Activated CD4-positive, alpha-beta T cell treated with anti-CD3 and anti-CD28 coated beads for 4 hours (primary cell): ENCODE measurements at places on chromosomes 6 and 20.

DNA sequence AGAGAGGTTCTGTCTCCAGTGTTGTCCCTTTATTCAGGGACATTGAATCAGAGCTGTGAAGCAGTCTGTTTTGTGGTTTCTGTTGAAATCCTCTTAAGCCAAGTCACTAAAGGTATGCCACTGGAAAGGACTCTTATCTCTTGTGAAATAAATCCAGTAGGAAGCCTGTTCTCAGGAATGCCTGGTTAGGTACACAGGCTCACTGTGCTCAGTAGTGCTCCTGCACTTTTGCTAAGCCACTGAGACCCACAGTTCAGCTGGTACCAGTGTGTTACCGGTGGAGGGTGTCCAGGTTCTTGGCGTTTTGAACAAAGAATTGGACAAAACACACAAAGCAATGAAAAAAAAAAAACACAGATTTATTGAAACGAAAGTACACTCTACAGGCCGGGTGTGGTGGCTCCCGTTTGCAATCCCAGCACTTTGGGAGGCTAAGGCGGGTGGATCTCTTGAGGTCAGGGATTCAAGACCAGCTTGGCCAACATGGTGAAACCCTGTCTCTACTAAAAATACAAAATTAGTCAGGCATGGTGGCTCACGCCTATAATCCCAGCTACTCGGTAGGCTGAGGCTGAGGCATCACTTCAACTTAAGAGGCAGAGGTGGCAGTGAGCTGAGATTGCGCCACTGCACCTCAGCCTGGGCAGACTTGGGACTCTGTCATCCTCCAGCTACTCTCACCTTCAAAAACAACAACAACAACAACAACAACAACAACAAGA lies 186.1 kb downstream of the JARID2 start:
- no peak for DNase-seq

DNA sequence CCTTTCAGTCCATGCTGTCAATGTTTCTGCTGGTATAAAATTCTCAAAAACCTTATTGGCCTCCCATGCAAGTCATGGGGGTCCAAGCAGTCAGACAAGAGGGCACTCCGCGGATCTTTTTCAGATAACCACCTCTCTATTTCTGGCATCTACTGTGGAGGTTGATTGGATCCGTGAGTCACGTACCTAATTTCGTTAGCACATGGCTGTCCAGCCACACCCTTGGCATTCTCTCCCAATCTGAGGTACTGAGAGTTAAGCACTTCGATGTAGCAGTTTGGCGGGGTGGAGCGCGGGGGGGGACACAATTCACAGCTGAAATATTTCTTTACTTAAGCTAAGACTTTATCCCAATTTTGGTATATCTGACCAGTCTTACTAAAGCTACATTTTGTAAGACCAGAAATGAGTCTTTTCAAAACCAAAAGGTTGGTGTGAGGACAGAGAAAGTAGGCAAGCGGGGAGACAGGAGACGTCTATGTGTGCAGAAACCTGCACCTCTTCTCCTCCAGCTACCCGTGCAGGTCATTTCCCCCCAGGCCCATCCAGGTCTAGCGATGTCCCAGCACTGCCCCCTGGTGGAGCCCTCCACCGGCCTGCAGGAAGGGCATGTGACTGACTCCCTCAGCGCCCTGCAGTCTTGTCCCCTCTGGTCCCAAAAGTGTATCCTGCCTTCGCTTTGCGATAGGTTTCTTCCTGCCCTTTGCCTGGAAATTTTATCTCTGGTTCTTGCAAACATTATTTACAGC lies 113.1 kb downstream of the ADAT2 start:
- DNase-seq: peak; percentile 59

DNA sequence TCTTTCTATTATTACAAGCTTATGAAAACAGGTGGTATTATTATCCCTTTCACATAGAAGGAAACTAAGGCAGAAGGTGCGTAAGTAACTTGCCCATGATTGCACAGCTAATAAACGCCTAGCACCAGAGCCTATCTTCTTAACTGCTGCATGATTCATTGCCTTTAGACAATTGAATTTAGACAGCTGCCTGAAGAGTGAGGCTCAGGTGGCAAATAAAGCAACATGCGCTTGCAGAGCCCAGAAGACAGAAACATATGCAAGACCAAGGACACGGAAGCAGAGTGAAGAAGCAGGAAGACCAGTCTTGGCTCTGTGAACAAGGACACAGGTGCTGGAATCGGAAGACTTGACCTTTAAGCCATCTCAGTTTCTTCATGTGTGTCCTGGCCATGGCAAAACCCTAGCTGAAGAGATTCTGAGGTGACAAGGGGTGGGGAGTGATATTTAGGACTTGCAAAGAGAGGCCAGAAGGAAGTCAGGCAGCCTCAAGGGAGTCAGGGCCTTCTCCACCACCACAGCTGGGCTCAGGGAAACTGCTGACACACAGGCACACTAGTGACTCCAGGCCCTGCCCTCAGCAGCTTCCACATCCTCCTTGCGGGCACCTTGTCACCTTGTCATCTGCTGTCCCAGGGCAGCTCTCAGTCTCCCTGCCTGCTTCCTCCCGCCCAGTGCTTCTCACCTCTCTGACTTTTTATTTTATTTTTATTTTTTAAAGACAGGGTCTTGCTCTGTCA lies 91.7 kb upstream of the SLC22A16 start:
- no peak for DNase-seq

- no peak for DNase-seq
These were observed 428.4 kb upstream of the PLCB4 start for GRCh38 chr20:8640461-8640860.

DNA sequence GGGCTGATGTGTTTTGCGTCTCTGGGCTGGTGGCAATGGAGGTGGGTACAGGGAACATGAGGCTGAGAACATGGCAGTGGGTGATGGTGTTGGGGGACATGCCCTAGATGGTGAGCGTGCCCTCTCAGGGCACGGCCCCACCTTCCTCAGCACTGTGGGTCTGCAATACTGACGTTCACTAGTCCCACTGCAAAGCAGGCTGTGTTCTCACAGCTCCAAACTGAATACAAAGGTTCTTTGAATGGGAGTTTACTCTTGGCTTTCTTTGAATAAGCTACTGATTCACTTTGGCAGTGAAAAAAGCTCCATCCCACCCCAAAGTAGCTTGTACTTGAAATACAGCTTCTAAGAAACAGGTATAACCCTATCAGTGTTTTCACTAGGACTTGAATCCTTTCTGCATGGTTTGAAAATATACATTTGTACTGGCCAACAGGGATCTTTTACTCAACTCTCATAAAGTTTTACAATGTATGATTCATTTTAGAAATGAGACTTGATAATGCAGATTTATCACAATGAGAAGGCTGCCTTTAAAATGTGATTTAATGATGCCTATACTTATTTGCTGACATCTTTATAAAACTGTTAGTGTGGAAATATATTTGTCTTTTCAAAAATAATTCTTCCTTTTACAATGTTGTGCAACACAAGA lies 400.7 kb downstream of the ZFAND3 start:
- no peak for DNase-seq

- DNase-seq: no peak
These were observed 83.5 kb downstream of the NCOA3 start for GRCh38 chr20:47585087-47585747.

GRCh38 chr6:75084018-75084417 lies 121.8 kb downstream of the COL12A1 start:
- DNase-seq: no peak

GRCh38 chr6:164005004-164005711 lies 590.6 kb downstream of the QKI start:
- DNase-seq: no peak

GRCh38 chr6:109526905-109527628 lies 44.0 kb upstream of the ZBTB24 start:
- peak; percentile 48 for DNase-seq

GRCh38 chr6:103455275-103455674 lies 1404.4 kb downstream of the HACE1 start:
- DNase-seq: no peak

DNA sequence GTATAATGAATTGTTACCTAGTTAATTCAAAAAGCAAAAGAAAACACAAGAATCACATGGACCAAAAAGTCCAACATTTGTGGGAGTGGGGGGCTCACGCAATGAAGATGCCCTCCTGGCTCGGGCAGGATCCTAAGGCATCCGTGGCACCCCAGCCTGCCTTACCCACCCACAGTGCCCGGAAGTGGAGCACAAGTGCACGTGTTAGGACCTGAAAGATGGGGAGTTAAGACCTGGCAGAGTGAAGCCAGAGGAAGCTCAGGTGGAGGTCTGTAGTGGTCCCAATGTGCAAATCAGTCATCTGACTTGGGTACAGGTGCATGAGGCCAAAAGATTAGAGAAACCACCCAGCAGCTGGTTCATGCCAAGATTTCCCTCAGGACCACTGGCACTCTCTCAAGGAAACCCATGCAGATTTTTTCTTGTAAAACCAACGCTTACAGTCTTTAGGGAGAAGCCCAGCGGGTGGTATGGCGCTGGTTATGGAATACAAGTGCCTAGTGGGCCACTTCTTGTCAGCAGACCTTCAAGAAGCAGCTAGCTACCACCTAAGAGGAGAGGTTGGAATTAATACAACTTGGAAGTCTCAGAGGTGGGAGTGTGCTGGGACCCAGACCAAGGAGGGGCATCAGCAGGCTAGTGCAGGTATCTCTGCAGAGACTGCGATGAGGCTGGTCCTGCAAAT lies 42.1 kb downstream of the BFSP1 start:
- DNase-seq: no peak

GRCh38 chr6:115570331-115570730 lies 490.4 kb downstream of the FRK start:
- DNase-seq: no peak

GRCh38 chr20:10551732-10552724 lies 116.9 kb downstream of the SLX4IP start:
- DNase-seq: no peak

GRCh38 chr6:106995640-106996039 lies 21.1 kb upstream of the CD24 start:
- no peak for DNase-seq

DNA sequence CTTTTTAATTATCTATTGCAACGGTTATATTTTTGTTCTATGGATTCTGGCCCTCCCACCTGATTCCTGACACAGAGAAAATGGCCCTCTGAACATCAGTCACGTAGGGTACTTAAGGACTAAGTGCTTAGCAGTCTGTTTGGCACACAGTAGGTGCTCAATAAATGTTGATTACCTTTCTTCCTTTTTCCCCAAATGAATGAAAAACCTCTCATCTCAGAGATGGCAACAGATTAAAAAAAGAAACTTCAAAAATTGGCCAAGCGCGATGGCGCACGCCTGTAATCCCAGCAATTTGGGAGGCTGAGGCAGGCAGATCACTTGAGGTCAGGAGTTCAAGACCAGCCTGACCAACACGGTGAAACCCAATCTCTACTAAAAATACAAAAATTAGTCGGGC lies 31.5 kb downstream of the ATXN1 start:
- no peak for DNase-seq

- DNase-seq: no peak
These were observed 576.4 kb downstream of the HDGFL1 start for GRCh38 chr6:23145781-23146180.

DNA sequence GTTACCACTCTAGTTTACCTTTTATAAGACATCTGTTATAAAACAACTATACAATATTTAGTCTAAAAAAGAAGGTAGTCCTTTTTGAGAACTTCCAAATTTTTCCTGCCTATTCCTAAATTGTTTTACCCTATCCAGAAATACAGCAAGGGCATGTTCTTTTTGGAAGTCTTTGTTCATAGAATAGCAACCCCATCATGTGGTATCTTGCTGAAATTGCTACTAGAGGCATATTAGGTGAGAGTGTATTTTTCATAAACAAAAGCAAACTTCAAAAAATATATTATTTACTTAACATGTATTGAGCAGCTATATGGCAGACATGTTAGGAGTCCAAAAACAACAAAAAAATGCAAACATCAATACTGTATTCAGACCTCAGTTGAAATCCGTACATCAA lies 371.8 kb upstream of the NRSN1 start:
- no peak for DNase-seq

DNA sequence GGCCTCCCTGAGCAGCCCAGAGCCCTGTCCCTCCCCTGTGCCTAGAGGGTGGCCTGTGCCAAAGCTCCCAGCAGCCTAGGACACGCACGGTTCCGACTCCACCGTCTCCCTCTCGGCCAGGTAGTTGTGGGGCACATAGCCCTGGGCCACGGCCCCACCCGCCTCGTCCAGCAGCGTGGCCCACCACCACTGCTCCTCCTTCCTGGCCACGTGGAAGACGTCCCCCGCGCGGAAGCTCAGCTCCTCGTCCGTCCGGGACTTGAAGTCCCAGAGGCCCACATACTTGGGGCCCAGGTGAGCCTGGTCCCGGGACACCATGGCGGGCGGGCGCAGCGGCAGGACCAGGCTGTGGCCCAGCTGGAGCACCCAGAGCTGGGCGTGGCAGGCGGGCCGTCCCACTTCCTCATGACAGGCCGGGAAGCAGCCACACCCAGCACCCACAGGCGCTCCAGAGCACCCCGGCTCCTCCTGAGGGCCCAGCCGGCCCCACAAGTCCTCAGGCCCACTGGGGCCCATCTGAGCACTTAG lies at the start of gene PTK6:
TSS of gene PTK6 (minus strand) at position 380 of the 528 bp plus-strand sequence. CDS start at position 318, 62 bp downstream.
- DNase-seq: no peak

GRCh38 chr20:3889489-3890397 lies 556 bp downstream of the PANK2 start:
- DNase-seq: peak; percentile 14

- no peak for DNase-seq
These were observed 117.6 kb upstream of the SLC2A12 start for GRCh38 chr6:134169871-134170486.

- DNase-seq: no peak
These were observed 27.1 kb upstream of the BACH2 start for GRCh38 chr6:90323706-90324105.

DNA sequence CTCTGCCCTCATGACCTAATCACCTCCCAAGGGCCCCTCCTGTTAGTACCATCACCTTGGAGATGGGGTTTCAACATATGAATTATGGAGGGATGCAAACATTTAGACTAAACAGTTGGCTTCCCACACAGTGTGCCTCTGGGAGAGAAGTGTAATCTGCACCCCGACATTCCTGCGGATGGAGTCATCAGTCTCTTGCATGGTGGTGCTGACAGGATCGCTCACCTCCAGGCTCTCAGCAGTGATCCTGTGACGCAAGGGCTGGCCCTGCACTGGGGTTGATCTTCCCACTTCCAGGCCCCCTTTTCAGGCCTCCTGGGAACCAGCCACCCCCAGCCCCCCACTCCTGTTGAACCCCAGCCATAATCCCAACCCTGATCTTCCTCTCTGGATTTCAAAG lies 16.0 kb upstream of the PI16 start:
- DNase-seq: no peak

GRCh38 chr6:34346175-34347119 lies 46.0 kb downstream of the NUDT3 start:
- no peak for DNase-seq

DNA sequence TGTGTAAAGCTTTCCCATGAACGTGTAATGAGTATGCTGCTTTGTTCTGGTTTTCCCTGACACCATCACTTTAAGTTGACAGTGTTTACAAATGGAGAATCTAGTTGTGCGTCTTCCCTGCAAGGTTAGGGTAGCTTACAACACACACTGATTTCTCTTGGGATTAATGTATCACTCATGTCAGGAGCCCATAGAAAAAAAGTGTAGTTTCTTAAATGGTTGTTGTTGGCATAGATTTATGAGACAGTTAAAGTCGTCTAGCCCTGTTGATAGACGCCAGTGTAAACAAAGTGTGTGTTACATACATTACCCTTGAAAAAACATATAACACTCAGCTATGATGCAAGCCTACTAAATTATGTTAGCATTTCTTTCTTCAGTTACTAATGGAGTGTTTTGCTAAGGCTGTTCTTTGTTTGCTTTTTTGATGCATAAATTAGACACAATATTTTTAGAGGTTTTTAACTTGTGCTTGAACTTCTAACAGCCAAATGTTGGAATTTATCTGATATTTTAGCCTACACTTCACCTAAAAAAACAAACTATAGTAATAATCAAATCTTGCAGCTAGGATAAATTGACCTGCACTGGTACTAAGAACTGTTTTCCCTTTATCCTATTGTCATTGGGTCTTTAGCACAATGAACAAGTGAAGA lies 88.6 kb downstream of the RNF217 start:
- DNase-seq: no peak
